Umbilical cord (tissue), 2 donors: ENCODE measurements at places on chromosomes 4 and X. TPM values are rescaled to one million over a fixed set of nuclear protein-coding genes. Genes with fewer than 3 reads are reported as not detected.

Gene TRPC3
- 8.7 TPM for total RNA-seq

DNA sequence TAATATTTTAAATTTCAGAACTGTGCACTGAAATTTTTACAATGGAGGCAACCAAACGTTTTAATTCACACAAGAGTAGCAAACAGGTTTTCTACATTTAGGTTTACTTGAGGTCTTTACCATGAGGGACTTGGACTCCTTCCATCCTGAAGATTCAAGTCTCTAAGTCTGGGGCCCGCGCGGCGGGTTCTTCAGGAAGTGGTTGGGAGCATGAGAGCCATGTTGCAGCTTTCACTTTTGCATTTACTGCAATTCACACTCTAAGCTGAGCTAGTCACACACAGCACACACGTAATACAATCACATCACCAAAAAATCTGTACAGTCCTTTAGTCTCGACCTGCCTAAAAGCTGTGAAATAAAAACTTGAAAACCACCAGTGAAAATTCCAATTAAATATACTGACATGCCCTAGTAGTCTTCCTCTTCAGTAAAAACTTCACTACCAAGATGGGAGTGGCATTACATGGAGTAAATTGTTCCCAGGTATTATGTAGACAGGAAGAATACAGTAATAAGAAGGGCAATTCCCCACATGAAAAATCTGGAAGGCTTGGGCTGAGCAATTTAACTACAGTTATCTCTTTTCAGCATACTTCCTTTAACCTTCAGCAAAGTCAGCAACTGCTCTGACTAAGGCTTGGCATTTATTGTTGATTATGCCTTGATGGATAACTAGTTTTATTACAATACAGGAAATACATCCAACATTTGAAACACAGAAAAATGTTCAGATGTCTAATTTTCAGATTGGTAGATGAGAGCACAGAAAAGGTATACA, 571.1 kb upstream of the DIPK2B start:
- peak; percentile 43 for DNase-seq

DNA sequence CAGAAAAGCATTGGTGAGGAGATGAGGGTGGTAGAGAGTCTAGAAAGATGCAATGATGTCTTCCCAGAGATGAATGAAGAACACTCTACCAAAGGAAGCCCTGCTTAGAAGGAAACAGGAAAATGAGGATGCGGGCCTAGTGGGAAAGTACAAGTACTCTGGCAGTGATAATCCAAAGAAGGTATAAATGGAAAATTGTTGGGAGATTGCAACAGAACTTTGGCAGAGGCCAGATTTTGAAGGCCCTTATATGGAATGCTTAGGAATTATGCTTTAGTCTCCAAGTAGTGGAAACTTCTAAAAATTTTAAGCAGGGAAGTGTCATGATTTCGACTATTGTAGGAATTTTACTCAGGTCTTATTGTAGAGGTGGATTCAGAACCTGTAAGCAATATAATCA, 11.0 kb downstream of the ARSJ start:
- no peak for DNase-seq

- DNase-seq, result no peak
Measured at GRCh38 chr4:111434586-111434985, 710.7 kb upstream of the FAM241A start.

Gene GPR82
- total RNA-seq, result 0.72 TPM

- peak; percentile 22 for DNase-seq
Measured at GRCh38 chrX:103919270-103919637, 43.2 kb upstream of the TMSB15B start.

- DNase-seq, result no peak
Measured at GRCh38 chr4:38192516-38192915, 232.3 kb downstream of the PTTG2 start.

Gene SMIM43
- 2.2 TPM for total RNA-seq

Gene ZNF732
- total RNA-seq, result 5.1 TPM

Gene MID1IP1
- 76.6 TPM for total RNA-seq

- DNase-seq, result no peak
Measured at GRCh38 chr4:83779103-83780052, 243.5 kb downstream of the GPAT3 start.

GRCh38 chr4:136342666-136343065, 1189.6 kb downstream of the PCDH18 start:
- no peak for DNase-seq

DNA sequence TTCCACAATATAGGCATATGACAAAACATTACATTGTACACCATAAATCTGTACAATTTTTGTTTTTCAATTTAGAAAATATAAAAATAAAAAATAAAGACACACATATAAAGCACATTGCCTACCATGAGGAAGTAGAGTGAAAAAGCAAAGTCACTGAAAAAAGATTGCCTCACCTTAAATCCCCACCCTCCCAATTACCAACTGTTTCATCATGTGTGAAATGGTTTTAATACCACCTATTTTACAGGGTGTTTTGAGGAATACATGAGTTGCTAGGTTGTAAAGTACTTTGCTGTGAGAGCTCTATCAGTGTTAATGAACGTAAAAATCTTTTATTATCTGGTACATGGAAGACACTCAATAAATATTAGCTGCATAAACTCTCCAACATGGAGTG, 373.6 kb upstream of the NDST3 start:
- DNase-seq, result no peak

- DNase-seq, result no peak
Measured at GRCh38 chr4:2781911-2782310, 11.0 kb upstream of the SH3BP2 start.

Gene GPC4
- total RNA-seq, result 17.1 TPM

Gene PAGE3
- not detected for total RNA-seq

- DNase-seq, result no peak
Measured at GRCh38 chrX:7158468-7158990, 10.6 kb upstream of the PUDP start.

DNA sequence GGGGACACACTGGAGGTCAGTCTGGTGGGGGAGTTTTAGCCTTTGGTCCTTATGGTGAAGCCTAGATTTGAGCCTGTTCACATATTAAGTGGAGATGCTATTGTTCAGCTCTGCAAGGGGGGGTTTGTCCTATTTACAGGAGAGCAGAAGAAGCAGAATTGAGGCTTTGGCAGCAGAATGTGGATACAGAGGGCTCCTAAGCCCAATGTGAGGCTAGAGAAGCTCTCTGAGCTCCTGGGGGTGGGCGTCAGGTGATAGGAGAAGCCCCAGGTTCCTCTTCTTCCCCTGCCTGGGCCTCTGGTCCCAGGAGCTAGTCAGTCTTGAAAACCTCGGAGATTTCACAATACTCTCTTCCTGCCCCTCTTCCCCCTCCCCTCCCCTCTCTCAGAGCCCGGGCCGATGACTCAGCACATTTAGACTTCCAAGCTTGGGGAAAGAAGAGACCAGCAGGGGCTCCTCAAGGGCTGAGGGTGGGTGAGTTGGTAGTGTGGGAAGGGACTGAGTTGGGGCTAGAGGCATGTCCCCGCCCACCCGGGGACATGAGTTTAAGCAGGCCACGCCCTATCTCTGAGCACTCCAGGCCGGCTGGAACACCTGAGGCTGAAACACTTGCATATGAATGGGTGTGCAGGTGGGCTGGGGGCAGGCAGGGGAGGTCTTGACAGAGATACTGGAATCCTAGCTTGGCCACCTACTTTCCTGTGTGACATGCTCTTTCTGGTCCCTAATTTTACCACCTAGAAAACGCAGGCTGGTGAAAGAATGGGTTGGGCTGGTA, 3.4 kb downstream of the TFE3 start:
- peak; percentile 92 for DNase-seq

GRCh38 chrX:133838761-133839676, 146.4 kb downstream of the GPC3 start:
- peak; percentile 38 for DNase-seq

Gene JADE3
- 2.9 TPM for total RNA-seq

Gene GAGE12J
- total RNA-seq, result not detected

DNA sequence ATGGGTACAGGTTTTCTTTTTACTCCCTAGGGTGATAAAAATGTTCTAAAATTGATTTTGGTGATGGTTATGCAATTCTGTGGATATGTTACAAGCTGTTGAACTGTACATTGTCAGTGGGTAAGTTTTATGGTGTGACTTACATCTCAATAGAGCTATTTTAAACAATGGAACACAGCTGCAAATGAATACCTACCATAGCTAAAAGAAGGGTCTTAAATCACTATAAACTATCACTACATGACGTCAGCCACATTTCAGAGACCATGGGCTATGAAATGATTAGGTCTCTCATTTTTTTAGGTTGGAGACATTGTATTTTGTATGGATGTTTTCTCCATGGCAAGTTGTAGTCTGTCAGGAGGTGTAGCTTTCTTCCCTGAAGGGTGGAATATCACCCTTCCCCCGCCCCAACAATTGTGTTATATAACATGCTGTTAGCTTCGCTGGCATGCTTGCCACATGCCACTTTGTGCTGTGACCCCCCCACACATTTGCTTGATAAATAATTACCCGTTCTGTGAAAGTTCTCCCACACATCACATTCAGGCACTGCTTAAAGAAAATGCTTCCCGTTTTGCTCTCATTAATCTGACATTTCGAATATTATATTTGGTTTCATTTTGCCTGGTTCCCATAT, 159.7 kb downstream of the ARHGAP10 start:
- no peak for DNase-seq

DNA sequence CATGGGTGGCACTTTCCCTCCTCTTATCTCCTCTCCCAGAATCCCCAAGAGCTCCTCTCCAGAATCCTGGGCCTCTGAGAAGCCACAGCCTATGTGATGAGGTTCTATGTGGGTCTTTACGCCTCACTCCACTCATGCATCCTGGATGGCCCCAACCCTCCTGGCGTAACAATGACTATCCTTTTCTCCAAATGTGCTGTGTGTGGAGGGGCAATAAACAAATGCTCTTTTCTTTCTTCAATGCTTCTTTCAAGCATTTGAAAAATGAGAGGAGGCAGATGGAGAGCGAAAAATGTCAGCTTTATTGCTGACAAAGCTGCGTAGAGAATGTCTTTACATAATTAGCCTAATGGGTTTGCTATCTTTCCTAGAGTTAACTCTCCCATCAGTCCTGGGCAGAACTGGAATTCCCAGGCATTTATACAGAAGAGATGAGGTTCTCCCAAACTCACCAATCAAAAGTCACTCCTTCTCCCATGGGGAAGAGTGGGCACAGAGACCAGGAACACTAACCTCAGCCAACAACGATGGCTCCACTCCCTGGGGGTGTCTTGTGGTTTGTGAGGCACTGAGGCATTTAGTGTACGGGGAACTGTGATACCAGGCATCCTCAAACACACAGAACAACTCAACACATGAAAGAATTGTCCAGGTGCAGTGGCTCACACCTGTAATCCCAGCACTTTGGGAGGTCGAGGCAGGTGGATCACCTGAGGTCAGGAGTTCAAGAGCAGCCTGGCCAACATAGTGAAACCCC, 118.9 kb upstream of the SLC34A2 start:
- no peak for DNase-seq

Gene CFAP47
- 0.96 TPM for total RNA-seq

Gene MTNR1A
- total RNA-seq, result not detected

DNA sequence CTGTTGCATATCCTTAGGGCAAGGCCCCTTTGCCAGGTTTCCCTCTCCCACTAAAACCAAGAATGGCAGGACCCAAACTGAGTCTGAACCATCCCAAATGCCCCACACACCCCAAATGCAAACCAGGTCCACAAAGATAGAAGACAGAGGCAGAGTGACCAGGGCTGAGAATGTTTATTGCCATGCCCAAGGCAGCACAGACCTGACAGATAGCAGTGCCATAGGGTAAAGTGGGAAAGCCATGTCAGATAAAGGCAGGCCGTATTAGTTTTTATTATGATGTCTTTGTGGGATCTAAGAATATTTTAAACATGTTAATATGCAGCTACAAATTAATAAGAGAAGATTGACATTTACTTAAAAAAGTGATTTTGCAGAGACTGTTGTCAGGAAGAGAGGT, 29.6 kb upstream of the MND1 start:
- no peak for DNase-seq

Gene SOX3
- total RNA-seq, result not detected

DNA sequence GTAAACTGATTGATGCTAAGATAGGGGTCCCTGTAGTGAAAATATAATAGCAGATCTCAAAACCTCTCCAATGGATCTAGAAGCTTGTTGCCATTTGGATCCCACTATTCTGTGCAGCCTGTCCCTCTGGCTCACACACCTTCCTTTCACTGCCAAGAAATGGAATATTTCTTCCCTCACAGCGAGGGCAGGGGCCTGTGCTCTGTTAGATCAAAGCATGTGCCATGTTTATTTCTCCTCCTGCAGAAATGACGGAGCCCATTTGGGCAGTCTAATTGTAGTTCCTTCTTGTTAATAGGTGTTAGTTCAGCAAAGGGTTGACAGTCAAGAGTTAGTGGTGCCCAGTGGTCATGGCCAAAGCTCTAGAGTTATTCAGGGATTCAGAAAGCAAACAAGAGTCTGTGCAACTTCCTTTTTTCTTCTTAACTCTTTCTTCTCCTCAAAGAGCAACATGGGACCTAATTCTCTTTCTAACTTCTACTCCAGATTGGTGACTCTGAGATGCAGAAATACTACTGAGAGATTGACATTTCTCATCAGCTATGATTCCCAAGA, 106.8 kb downstream of the STOX2 start:
- DNase-seq, result no peak

- DNase-seq, result peak; percentile 2
Measured at GRCh38 chrX:53133400-53133799, 39.5 kb downstream of the KANTR start.

Gene IL21
- total RNA-seq, result 3.6 TPM

GRCh38 chrX:149962859-149963757, 24.8 kb upstream of the EOLA2 start:
- peak; percentile 53 for DNase-seq

Gene NEIL3
- total RNA-seq, result 2.6 TPM

DNA sequence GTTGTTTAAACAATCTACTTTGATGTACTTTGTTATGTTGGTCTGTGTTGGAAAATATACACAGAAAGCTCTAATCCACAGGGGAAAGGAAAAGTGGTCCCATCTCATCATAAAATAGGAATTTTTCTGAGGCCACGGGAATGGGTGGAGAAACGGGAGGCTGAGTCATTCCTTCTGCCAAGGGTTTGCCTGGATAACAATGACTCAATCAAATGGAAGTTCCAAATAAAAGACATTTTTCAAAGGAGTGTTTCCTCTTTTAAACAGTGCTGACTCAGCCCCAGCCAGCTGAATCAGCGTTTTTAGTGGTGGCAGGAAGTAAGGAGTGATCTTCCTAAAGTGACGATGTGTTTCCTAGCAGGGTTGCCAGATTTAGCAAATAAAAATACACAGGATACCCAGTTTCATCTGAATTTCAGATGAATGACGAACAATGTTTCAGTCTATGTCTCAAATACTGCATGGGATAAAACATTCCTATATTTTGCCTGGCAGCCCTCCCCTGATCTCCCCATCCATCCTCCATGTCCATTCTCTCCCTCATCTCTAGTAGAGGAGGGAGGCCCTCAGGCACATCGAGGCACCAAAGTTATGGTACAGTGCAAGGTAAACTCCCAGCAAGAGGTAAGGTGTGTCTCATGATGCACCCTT, 345.4 kb upstream of the GATB start:
- DNase-seq, result peak; percentile 93

Gene ESX1
- not detected for total RNA-seq

- no peak for DNase-seq
Measured at GRCh38 chr4:155944516-155944915, 9.2 kb downstream of the CTSO start.

Gene RIPPLY1
- total RNA-seq, result not detected

Gene ZAR1
- total RNA-seq, result 0.48 TPM
